Activated T-helper 1 cell treated with Interleukin-2 at 50 U/mL for 16 hours (primary cell): ENCODE measurements at places on chromosomes 2 and 18.
A peak's percentile ranks its signal among the peaks of the same experiment; 100 is the strongest.

GRCh38 chr2:229980431-229981184 lies 58.3 kb downstream of the FBXO36 start:
- no peak for DNase-seq

GRCh38 chr2:205732314-205732713 lies 50.0 kb downstream of the NRP2 start:
- DNase-seq: no peak

DNA sequence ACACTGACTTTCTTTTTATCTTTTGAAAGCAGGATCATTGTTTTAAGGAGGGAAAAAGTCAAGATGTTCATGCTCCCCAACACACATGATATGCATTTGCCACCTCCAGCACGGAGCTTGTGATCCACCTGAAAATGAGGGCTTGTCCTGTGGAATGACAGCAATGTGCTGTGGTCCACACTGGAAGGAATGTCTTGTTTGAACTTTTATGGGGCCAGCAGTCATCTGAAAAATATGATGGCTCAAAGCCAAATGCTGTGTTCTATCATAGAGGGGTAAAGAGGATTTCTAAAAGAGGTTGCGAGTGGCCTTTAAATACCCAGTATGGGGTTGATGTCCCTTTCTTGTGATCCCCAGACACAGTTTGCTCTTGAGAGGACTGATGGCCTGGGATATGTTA lies 226.5 kb upstream of the SPRED2 start:
- DNase-seq: no peak

DNA sequence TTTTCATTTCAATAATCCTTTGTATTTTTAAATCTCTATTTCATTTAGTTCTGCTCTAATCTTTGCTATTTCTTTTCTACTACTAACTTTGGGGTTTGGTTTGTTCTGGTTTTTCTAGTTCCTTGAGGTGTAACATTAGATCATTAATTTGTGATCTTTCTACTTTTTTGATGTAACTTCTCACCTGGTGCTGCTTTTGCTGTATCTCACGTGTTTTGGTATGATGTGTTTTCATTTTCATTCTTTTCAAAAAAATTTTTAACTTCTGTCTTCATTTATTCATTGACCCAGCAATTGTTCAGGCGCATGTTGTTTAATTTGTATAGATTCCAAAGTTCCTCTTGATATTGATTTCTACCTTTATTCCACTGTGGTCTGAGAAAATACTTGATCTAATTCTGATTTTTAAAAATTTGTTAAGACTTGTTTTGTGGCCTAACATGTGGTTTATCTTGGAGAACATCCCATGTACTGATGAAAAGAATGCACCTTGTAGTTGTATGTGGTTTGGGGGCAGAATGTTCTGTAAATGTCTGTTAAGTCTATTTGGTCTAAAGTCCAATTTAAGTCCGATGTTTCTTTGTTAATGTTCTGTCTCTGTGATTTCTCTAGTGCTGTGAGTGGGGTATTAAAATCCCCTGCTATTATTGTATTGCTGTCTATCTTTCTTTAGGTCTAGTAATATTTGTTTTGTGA lies 17.3 kb upstream of the MALT1 start:
- DNase-seq: no peak

DNA sequence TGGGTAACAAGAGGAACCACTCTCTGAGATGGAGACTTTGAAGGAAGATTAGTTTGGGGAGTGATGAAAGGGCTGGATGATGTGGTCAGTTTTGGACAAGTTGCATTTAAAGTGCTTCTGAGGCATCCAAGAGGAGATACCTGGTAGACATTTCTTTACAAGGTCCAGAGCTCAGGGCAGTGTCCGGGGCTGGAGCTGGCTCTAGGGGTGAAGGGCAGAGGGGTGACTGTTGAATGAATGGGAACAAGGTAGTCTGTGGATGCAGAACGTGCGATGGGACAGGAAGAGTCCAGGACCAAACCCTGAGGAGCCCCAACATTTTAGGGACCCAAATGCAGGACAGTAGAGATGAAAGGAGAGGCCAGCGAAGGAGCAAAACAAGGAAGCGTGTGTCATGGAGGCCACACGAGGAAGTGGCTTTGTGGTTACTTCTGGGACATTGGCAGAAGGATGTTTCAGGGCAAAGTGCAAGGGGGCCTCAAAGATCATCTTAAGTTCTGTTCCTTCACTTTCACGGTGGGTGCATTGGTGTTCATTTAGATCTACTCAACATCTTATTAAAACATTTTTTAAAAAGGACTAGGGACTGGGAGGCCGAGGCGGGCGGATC lies 13.6 kb upstream of the GPR35 start:
- no peak for DNase-seq

- no peak for DNase-seq
Observed at GRCh38 chr18:22826726-22827125, 106.4 kb upstream of the RBBP8 start.

DNA sequence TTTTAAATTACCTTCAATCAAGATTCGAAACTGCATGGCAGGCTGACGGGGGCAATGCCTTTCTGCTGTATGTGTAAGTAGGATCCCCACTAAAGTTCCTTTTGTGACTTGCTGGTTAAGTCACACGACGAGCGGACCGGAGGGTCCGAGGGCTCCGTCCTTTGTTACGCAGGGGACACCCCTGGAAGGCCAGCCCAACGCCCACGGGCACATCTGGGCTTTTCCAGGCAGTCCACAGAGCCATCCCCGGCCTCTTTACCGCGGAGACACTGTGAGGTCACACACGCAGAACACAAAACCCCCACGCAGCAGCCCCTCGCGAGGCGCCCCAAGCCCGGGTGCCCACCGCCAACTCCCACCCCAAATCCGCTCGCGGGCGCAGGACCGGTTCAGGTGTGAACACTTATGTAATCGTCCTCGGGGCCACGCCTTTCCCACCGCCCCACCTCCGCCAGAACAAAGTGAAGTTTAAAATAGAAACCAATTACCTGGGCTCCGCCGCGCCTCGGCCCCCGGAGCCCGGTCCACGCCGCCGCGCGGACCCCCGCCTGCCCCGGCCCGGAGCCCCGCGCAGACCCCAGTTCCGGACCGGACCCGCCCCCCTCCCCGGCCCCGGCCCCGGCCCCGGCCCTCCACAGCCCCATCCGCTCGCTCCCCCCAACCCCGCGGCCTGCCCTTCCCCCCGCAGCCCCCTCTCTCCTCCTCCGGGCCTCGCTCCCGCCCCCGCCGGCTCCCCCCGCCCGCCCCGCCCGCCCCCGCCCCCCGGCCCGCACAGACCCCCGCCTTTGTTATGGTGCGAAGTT lies 4.2 kb downstream of the ZNF516 start:
- DNase-seq: no peak

DNA sequence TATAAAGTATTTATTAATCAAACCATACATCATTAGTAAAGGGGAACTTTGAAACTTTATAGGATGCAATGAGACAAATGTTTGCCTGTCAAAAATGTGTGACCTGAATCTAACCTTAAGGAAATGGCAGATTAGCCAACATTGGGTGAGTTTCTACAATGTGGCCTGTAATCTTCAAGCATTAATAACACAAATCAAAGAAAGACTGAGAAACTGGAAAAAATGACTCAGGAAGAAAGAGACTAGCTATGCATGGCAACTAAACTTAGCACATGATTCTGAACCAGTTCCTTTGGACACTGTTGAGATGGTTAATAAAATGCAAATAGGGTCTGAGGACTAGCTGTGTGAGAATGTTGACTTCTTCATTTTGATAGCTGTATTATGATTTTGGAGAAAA lies 628.6 kb upstream of the ID2 start:
- DNase-seq: no peak

- DNase-seq: no peak
Observed at GRCh38 chr2:96520697-96521096, 15.5 kb upstream of the NEURL3 start.

GRCh38 chr2:238465487-238466242 lies 38.9 kb downstream of the ASB1 start:
- no peak for DNase-seq

DNA sequence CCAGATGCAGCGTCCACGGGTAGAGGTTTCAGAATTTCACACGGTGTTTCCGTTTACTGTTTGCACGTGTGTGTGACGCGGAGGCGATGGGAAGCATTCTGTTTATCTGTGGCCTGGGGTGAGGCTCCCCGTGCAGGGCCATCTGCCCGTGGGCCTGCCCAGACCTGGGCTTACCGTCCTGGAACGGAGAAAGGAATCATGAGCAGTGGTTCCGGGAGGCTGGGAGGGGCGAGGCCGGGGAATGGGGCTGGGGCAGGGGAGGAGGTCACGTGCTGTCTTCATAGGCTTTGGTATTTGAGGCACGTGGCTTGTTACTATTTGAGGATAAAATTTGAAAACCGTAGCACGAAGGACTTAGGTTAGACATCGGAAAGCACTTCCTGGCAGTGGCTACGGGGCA lies 77.9 kb downstream of the RTP5 start:
- DNase-seq: no peak

GRCh38 chr2:43717322-43717721 lies 41.1 kb upstream of the C1GALT1C1L start:
- no peak for DNase-seq

GRCh38 chr2:178629463-178629862 lies 149.2 kb downstream of the PLEKHA3 start:
- no peak for DNase-seq

DNA sequence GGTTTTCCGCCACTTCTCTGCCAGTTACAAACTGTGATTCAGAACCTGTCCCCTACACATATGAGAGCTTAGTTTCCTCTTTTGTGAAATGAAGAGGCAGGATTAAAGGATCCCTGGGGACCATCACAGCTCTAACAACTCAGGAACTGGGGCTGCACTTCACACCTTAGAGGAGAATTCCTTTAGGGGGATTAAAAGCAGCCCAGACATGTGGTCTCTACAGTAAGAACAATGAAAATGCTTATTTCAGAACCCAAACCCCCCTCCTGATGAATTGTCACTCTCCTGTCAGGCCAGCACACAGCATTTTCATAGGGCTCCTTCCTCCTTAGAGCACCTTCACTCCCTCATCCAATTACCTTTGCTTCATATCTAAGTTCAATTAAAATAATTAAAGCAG lies 101.5 kb upstream of the NEDD4L start:
- no peak for DNase-seq

GRCh38 chr2:88086401-88086800 lies 18.8 kb downstream of the SMYD1 start:
- no peak for DNase-seq

- no peak for DNase-seq
Observed at GRCh38 chr2:19669559-19669958, 232.2 kb downstream of the TTC32 start.

GRCh38 chr2:235195921-235196320 lies 244.1 kb downstream of the SH3BP4 start:
- DNase-seq: no peak

GRCh38 chr2:100554798-100555407 lies 7.9 kb upstream of the PDCL3 start:
- peak; percentile 15 for DNase-seq

DNA sequence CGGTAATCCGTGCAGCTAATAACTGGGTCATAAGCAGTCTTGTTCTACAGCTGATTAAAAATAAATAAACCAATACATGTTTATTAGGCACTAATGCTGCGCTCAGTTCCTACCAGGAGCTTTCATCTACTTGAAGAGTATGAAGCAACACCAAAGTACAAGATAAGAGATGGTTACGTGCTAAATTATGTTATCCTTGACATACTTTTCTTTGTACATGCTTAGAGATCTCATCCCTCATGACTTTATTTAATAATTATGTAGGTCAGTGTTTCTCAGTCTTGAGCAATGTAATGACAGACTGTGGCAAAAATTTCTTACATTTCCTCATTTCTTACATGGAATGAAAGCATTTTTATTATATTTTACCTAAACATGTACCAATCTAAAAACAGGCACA lies 54.6 kb upstream of the COBLL1 start:
- no peak for DNase-seq

DNA sequence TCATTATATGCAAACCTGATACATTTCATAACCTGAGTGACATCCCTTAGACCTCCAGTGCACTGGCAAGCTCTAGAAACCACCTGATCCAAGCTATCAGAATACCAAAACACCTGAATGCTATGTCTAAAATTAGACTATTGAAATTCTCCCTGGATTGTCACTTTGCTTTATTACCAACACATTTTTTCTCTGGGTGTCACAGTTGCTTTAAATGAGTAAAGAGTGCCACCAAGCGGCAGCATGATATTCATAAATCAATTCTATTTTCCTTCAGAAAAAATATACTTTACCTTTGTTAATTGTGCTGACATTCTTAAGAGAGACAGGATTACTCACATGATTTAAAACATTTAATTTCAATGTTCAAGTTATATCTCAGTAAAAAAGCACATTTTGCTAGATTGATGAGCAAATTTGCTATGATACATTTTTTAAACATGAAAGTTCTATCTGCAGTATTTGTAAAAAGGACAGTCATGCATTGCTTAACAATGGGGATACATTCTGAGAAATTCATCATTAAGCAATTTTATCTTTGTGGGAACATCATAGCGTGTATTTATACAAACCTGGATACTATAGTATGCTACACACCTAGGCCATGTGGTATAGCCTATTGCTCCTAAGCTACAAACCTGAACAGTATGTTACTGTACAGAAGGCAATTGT lies 338.4 kb upstream of the SLC39A10 start:
- DNase-seq: no peak

DNA sequence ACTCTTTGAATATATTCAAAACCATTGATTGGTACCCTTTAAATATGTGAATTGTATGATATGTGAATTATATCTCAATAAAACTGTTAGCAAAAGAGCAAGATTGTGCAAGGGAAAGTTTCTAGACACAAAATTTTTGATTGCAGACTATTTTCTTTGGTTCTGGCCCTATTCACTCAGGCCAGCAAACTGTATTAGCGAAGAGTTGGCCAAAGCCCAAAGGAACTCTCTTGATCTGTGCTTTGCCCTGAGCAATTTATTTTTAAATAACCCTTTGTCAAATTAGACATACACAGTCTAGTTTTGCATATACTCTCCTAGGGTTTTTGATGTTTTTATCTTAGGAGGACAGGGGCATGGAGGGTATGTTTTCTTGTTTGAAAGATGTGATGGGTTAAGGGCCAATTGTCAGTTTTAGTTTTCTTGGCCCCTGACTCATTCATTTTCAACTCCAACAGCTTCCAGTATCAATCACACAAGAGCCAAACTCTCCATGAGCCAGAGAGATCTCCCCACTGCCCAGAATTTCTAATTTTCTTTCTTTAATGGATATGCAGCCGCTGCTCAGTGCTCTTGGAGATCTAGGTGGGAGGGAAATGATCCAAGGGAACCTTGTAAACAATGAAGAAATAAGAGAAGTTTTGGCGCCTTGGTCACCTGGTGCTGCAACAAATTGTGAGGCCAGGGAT lies 231.5 kb downstream of the SRBD1 start:
- DNase-seq: no peak

DNA sequence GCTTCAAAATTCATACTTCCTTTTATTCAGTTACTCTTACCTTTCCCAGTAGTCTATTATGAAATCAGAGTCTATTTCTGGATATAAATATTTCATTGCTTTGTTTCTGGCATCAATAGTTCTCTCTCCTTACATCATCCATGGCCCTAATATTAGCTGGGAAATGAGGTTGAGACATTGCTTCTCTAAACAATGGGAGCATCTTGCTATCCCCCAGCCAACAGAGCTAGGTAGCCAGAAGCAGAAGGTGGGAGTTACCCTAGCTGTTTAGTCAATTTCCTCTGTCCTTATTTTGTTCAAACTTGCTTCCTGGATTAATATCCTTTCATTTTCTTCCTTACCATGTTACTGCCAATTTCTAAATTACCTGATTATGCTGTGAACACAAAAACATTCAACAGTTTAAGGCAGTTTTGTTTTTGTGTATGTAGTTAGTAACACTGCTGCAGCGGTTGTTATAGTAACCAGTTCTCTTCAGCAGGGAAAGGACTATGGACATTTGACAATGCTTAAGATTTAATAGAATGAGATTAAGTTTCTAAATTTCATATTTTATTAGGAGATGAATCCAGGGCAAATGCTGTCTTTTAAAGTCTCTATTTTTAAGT lies 160.5 kb upstream of the KCNJ3 start:
- no peak for DNase-seq
